H9 (cell line): ENCODE measurements at places on chromosomes 3 and 15.

GRCh38 chr15:90219421-90220141 lies 14.2 kb downstream of the CIB1 start:
- DNase-seq = peak; percentile 70

GRCh38 chr3:12991861-12992281 lies 81.4 kb downstream of the IQSEC1 start:
- DNase-seq = no peak

GRCh38 chr3:154753101-154753500 lies 323.1 kb upstream of the GPR149 start:
- no peak for DNase-seq

GRCh38 chr3:22661121-22661700 lies 541.9 kb upstream of the UBE2E2 start:
- DNase-seq = no peak

- DNase-seq = no peak
Observed at GRCh38 chr3:181006541-181006940, 17.0 kb upstream of the DNAJC19 start.

DNA sequence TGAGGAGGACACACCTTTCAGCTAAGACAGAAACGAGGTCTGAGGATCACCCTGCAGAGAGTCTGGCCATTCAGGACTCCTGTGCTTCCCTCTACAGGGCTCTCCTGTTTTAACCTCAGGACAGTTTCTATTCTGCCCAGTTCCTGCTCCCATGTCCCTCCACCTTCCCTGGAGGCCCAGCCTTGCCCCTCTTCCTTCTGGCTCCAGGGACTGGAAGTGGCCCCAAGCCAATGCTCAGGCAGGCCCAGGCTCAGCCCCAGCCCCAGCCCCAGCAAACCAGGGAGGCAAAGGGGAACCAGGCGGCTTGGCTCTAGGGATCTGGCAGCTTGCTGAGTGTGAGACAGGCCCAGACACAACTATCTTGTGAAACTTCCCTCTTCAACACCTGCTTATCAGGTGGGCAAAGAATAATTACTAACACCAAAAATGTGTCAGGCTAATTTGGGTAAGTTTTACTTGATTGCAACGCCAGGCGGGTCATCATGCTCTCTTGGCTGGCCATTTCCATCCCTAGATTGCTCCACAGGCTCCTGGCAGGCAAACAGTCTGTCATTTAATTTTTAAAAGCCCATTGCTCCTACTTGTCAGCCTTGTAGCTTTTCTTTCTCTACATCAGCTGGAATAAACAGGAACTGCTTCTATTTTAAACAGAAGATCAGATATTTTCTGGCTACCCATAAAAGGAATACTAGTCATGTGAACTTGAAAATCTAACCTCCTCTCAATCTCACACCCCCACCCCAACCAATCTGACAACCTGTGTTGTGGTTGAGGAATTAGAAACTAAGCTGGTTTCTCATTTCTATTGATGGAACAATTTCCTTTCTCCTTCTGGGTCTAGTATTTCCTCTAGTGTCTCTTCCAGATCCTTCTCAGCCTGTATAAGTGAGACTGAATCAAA lies 33.5 kb downstream of the UPK1B start:
- DNase-seq = peak; percentile 46

- DNase-seq = no peak
Observed at GRCh38 chr3:28699283-28699682, 350.7 kb upstream of the AZI2 start.

- DNase-seq = no peak
Observed at GRCh38 chr3:78139166-78139565, 1099.3 kb downstream of the ROBO2 start.

DNA sequence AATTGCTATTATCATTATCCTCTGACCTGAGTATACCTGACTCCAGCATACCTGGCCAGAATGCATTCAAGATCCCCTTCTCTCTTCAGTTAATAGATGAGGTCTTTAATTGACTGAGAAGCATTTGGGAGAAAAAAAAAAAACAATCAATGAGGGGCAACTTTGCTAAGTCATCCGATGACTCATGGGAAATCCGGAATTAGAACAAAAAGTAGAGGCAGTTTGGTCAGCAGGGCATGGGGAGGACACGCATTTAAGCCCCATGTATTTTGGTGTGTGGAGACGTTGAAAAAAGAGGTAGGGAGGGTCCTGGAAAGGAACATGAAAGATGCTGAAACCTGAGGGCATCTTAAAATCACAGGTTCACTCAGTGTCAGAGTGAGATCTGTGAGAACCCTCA lies 256.2 kb downstream of the RORA start:
- no peak for DNase-seq

DNA sequence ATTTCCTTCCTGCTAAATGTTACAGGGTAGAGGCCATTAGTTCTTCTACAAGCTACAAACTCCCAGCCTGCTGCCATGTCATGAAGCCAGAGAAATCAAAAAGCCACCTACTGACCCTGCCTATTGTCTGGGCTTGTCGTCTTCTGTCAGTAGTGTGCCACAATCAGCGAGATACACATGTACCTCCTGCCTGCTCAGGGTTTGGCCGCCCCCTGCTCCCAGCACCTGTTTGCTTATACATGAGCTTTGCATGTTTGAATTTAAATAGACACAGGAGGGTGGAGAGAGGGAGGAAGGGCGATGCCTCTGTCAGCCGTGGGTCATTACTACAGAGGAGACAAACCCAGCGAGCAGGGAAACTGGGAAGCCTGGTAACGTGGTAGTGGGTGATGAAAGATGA lies 106.1 kb downstream of the ROBO2 start:
- DNase-seq = no peak

DNA sequence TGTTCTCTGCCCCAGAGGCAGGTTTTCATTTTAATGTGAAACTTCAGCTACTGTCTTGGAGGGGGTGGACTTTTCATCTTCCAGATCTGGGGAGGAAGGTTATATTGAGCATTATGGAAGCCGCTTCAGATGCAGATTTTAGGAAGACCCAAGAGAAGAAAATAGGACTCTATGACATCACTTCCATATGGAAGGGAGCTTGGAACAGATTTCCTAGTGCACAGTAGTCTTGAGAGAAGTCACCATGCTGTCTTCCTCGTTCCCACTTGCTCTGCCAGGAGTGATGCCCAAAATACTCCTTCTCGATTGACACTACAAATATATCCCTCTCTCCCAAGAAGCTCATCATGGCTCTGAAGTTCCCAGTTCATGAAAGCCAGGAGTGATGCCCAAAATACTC lies 197.2 kb downstream of the ATP10A start:
- no peak for DNase-seq

DNA sequence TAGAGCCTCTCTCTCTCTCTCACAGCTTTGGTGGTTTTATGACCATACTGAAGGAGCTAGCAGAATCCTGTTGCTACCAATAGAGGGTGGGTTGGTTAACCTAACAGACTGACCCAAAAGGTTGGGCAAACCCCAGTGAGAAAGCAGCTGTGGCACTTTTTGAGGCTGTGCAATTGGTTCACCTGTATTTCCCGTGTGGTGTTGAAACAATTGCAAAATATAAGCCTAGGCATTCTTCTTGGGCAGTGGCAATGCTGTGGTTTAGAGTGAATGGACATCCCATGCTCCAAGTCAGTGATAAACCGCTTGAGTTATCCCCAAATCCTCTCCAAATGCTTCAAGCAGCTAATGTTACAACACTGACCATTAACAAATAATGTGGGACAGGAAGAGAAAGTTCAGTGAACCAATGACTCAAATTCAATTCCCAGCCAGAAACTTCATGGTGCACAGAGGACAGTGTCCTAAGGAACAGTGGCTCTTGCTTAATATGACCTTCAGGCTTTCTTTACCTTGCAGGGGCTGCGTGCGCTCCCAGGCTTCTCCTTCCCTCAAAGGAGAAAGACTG lies 261.9 kb upstream of the ICE2 start:
- DNase-seq = no peak

GRCh38 chr3:158381262-158381868 lies 189.6 kb upstream of the MLF1 start:
- DNase-seq = no peak

DNA sequence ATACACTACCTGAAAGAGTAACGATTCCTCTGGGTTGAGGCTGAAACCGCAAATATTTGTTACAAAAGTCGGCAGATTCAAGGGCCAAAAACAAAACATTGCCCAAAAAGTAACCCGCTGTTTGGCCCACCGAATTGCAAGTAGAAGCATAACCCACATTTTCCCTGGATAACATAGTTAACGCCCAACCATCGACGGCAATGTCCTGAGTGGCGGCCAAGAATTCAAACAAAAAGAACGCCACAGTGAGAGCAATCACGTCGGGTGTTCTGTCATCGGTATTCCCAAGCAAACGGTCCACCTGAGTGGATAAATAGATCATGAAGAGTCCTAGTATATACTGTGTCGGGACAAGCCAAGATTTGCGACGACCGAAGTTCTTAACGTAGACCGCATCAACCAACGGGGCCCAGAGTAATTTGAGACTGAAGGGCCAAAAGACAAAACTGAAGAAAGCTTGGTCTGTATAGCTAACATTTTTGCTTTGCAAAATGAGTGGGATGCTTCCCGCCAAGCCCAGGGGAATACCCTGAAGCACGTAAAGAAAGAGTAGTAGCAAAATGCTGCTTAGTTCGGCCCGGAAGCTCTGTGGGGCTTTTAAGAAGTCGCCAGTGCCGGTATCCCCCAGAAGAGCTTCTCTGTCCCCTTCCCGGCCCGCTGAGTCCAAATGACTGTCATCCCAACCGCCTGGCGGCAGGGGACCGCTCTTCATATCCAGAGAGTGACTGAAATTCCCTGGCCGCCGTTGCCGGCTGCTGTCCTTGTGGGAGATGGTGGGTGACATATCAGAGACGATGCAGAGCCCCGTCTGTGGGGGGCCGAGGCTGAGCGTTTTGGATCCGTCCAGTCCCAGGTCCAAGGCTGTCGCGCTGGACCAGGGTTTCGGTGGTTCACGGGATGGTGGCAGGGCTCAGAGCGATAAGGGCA lies 750 bp downstream of the SLC33A1 start:
- DNase-seq = no peak

DNA sequence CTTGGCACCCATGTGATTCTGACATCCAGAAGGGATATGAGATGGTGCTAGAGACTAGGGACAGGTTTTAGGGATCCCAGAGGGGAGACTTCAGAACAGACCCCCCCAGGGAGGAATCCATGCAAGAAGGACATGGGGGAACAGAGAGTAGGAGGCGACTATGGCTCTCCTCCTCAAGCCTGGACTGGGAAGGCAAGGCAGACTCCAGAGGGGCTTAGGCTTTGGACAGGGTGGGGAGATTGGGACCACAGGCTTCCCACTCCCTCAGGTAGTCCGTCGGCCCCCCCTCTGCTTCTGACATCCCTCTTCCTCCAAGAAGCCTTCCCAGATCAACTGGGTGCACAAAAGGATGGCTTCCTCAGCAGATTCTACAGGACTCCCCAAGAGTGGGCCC lies 3.0 kb upstream of the VIPR1 start:
- DNase-seq = peak; percentile 17

DNA sequence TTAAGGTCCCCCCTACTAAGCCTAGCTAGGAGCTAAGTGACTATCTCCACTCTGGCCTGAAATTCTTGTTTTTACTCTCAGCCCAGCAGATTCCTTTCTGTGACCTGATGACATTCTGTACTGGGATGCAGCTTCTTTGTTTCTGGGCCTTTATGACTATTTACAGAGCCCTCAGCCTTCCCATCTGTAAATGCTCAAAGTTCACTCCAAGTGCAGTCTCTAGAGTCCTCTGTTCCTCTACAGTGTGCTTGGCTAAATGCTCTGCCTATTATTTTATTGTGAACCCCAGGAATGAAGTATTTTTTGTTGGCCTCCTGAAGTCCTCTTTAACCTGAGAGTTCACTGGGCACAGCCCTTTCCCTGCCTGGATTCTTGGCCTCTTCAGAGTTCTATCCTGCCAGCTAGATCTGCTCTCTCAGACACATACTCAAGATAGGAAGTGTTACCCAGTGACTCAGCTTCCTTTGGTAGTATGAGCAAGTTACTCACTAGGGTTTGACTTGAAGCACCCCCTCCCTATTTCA lies 278.1 kb upstream of the P2RY1 start:
- DNase-seq = no peak

GRCh38 chr15:31269816-31270575 lies 56.6 kb upstream of the KLF13 start:
- DNase-seq = no peak

DNA sequence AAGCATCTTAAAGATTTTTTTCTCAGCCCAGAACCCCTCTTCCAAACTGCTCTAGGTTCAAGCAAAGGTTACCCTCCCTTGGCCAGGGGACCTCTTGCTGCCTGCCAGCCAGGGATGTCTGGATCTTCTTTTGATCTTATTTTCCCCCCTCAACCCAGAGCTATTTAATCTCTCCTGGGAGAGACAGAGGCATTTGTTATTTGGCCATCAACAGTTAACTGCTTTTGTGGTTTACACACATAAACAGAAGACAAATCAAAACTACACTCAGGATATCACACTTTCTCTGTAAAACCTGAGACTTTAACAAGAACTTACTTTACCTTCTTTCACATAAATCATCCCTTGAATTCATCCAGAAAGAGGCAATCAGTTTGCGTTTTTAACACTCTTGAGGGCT lies 272.5 kb downstream of the THSD4 start:
- DNase-seq = no peak

- no peak for DNase-seq
Observed at GRCh38 chr3:32831791-32832190, 14.0 kb downstream of the TRIM71 start.

DNA sequence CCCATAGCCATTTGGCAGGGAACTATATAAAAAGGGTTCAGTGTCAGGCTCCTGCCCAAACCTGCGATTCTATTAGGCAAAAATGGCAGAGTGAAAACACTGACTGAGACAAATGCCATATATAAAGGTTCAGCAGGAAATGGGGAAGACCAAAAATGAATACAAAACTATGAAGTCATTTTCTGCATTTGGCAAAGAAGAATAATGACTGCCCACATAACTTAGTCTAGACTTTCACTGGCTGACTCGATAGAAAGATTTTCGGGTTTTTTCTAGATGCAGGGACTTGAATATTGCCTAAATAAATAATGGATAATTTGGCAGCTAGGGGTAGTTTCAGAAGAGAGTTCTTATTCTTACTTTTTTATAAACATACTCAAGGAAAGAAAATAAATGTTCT lies 178.0 kb downstream of the TPRG1 start:
- no peak for DNase-seq

DNA sequence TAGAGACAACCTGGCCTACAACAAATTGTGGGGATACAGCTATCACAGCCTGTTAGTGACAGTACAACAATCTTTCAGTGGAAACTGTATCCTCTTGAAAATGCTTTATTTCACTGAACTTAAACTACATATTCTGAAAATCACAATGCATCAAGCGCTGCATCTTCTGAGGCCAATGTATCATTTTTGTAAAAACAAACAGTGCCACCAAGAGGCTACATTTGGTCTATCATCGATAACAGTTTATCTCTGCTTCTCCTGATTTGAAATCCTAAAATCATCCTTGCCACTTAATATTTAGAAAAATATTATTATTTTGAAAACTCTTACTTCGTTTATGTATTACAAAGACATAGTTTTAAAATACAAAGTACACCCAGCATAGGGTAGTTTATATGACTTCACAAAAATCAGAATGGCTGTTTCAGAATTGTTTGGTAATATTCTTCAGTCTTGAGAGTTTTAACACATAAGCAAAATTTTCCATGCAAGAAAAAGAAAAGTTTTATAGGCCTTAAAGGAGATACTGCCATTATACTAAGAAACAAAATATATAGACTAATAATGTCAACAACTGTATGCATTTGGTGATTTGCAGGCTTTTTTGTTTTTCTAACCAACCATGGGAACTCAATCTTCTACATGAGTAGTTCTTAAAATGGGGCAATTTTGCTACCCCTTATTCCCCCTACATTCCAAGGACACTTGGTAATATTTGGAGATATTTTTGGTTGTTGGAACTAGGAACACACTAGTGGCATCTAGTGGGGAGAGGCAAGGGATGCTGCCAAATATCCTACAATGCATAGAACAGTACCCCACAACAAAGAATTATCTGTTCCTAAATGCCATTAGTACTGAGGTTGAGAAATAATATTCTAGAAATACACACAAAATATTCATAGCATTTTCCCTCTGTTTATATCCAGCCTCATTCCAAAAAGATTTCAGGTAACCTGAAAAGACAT lies 42.3 kb downstream of the WDR72 start:
- DNase-seq = no peak
